NCI-H526 (cell line): ENCODE measurements at places on chromosomes 1 and 21.
A peak's percentile ranks its signal among the peaks of the same experiment; 100 is the strongest.

GRCh38 chr1:201371276-201371675, 6.2 kb downstream of the TNNT2 start:
- DNase-seq, result no peak

- peak; percentile 23 for DNase-seq
Observed at GRCh38 chr1:9539829-9540550, 725 bp downstream of the SLC25A33 start.

DNA sequence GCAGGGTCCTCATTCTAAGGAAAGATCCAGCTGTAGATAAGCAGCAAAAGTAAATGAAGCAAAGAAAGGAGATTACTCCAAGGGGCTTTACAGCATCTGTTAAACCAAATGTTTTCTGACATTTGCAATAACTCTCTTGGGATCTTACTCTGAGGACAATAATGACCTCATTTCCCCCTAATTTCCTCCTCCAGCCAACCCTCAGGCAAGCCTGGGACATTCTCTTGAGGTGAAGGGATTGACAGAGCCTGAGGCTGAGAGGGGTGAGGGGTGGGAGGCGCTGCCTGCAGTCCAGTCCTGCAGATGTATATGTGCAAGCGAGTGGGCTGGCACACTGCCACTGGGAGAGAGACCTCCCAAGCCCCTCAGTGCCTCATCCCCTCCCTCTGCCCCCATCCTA, 40.5 kb upstream of the NEK2 start:
- no peak for DNase-seq

DNA sequence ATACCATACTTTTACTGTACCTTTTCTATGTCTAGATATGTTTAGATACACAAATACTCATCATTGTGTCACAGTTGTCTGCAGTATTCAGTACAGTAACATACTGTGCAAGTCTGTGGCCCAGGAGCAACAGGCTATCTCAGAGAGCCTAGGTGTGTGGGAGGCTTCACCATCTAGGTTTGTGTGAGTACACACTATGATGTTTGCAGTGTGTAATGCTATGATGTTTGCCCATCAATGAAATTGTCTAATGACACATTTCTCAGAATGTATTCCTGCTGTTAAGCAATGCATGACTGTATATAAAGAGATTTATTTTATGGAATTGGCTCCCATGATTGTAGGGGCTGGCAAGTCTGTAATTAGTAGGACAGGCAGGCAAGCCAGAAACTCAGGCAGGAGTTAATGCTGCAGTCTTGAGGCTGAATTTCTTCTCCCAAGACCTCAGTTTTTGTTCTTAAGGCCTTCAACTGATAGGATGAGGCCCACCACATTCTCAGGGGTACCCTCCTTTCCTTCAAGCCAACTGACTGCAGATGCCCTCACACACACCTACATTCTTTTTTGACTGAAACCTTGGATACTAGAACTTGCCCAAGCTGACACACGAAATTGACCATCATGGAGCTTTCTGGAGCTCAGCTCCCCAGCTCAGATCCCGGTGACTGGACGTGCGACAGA, 7.7 kb upstream of the AGTRAP start:
- DNase-seq, result no peak

GRCh38 chr1:205512059-205513045, 7.9 kb downstream of the CDK18 start:
- DNase-seq, result no peak

GRCh38 chr1:95183952-95184351, 50.1 kb upstream of the RWDD3 start:
- DNase-seq, result no peak

- DNase-seq, result peak; percentile 22
Observed at GRCh38 chr1:185767508-185768120, 33.4 kb downstream of the HMCN1 start.

DNA sequence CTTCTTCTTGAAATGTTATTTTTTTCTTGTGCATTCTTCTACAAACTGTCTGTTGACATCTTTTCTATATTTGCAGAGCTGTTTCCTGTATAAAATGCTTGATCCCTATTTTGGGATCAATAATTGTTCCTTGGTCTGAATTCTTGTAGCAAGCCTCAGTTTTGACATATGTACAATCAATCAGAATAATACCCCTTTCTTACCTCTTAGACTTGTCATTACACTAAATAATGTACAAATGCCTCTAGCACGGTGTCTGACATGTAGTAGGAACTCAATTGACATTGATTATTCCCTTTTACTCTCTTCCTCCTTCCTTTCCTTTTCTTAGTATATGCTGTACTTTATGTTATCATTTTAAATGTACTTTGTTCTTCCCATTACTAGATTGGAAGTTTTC, 25.2 kb downstream of the RWDD3 start:
- DNase-seq, result no peak

DNA sequence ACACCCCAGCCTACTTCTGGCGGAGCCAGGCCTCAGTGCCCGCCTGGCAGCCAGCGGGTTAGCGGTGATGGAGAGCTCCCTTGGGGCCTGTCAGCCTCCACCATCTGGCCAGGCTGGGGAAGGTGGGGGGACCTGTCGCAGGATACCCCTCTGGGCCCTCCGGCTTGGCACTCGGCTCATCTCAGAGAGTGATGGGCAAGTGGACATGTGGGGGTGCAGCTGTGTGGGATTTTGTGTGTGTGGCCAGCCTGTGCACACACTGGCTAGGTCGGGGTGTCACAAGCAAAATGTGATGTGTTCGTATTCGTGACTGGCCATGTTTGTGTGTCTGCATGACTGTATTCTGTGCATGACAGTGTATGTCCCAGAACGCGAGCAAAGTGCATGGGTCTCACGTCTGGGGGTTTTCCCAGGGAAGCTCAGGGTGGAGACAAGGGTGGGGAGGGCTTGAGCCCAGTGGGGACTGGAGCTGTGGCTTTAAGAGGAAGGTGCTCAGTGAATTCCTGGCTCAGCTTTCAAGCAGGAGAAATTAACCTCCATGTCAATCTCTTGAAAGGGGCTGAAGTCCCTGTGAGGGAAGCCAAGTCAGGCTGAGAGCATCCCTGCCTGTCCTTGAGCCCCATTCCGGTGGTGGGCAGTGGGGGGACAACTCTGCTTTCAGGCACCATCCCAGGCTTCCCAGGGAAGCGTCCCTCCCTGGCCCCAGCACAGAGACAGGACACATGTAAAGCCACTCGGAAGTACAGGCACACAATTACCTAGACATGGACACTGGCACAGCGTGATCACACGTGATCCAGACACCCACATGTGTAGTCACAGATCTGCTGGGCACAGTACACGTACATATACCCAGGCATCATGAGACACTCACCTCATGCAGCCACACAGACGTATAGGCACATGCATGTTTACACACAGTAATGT, 21.1 kb upstream of the ADGRB2 start:
- DNase-seq, result peak; percentile 81

DNA sequence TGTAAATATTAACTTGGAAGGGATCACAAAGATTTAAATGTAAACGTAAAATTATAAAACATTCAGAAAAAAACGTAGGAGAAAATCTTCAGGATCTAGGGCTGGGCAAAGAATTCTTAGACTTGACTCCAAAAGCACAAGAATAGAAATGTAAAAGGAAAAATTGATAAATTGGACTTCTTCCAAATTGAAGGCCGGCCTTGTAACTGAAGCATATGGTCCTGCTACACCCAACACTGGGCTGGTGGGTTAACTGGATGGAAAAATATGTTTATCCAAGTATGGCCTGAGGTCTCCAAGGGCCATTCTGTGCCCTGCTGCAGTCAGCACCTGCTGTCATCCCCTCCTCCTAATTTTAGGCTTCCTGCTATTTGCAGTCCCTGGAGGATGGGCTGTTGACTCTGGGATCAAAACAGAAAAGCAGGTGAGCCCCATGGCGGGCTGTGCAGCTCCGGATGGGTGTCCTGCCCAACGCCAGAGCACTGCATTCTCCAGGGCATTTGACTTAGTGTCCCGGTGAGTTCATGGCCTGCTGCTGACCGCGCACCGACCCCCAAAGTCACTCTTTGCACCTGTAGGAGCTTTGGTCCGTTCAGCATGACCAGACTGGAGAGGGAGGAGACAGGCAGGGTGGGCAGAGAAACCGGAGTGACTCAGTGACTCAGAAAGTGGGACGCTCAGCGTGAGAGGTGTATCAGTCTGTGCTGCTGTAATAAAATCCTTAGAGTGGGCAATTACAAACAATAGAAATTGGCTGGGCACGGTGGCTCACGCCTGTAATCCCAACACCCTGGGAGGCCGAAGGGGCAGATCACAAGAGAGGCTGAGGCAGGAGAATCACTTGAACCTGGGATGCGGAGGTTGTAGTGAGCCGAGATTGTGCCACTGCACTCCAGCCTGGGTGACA, 6.1 kb upstream of the AIRE start:
- no peak for DNase-seq
